AG09309 (cell line): ENCODE measurements at places on chromosomes 12 and 14.
A peak's percentile ranks its signal among the peaks of the same experiment; 100 is the strongest.

GRCh38 chr12:28114488-28114887 lies 75.8 kb upstream of the CCDC91 start:
- no peak for DNase-seq

DNA sequence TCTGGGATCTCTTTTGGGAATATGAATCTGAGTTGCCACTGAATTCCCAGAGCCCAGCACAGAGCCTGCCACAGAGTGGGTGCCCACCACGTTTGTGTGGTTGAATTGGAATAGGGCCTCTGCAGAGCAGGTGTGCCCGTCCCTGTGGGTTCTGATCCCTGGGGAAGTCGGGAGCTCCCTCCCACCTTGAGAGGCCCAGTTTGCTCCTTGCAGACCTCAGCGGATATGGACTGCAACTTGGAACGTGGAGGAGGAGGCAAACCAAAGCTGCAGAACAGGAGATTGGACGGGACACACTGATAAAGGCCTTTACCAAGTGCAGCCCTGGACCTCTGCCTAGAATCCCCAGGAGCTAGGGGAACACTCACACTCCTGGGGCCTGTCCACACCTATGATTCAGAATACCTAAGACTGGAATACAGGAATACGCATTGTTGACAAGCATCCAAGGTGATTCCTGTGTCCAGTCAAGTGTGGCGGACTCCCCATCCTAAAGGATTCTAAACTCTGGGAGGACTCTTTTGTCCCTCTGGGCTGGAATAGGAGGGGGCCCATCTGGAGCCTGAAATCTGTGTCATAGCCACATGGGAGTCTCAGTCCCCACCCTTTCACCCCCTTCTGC lies 2.4 kb downstream of the KRT76 start:
- DNase-seq = no peak

- no peak for DNase-seq
Measured at GRCh38 chr14:105472486-105472991, 2.1 kb upstream of the CRIP2 start.

DNA sequence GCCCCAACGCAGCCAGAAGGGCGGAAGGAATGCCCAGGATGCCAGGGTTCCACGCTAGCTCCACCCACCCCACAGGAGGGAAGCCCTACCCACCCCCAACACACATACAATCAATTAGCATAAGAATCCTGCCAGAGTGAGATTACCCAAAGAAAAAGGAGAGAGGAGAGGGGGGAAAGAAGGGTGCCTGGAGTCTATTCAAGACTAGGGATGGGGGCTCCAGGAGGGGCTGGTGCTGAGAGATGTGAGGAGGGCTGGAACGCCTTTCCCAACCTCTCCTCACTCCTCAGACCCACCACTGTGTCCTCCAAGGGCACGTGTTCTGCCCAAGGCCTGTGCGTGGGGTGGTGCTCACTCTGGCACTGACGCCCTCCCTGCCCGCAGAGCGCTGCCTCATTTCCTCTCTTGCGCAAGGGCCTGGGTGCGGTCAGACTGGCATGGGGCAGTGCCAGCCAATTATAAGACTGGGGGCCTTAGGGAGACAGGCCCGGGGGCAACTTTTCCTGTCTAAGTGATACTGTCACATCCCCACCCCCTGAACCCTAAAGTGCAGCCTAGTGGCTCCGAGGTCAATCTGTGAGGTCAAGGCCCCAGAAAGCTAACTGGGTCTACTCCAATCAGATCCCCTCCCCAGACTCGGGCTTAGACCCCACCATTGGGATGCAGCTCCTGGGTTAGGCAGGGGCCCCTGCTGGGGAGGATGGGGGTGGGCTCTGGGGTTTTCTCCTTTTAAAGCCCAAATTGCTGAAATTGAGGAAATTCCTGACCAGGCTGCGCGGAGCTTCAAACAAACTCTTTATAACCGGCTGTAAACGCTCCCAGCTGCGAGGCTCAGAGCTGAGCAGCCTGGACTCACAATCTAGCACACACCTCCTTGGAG lies 10.2 kb upstream of the ITGB7 start:
- no peak for DNase-seq

- no peak for DNase-seq
Measured at GRCh38 chr12:66776974-66777373, 98.1 kb upstream of the GRIP1 start.

DNA sequence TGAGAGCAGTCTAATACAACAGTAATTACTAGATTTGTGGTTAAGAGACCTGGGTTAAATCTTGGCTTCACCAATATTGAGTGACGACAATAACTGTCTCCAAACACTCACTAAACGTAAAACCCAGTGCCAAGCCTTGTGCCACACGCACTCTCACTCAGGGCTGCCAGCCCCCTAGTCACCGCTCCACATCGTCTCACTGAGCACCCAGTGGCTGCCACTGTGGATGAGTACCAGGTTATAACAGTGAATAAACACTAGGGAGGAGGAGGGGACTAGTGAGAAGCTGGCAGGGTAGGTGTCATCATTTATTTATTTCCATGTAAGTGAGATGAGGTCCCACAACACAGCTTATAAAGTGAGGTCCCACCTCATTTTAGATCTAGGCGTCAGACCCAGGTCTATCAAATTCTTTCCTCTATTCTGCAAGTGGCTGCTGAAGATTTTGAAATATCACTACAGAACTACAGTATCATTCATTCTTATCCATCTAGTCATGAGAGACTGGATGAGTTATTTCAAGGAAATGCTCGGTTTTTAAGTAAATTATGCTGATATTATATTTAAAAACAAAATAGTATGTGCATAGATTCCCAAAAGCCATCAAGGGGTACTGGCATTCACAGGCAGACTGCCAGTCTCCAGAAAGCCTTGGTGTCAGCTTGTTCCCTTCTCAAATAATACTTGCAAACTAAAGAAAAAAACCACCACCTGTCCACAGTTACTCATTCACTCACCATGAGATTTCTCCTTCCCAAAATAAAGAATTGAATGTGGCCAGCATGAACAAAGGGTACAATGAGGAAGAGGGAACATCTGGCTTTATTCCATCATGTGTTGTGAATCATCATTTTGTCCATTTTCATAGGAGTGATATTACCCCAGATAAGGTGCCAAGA lies 84.0 kb downstream of the PTPN21 start:
- DNase-seq = no peak

- DNase-seq = no peak
Measured at GRCh38 chr12:106766393-106766826, 8.1 kb upstream of the RIC8B start.

- no peak for DNase-seq
Measured at GRCh38 chr14:103619057-103619456, 10.0 kb upstream of the KLC1 start.

GRCh38 chr12:93702707-93703315 lies 25.6 kb downstream of the CRADD start:
- DNase-seq = no peak

- DNase-seq = peak; percentile 56
Measured at GRCh38 chr14:77580964-77581505, 35.4 kb downstream of the SPTLC2 start.

GRCh38 chr14:99321236-99321925 lies 49.4 kb upstream of the BCL11B start:
- no peak for DNase-seq

GRCh38 chr14:26023967-26024366 lies 573.9 kb downstream of the NOVA1 start:
- DNase-seq = no peak

DNA sequence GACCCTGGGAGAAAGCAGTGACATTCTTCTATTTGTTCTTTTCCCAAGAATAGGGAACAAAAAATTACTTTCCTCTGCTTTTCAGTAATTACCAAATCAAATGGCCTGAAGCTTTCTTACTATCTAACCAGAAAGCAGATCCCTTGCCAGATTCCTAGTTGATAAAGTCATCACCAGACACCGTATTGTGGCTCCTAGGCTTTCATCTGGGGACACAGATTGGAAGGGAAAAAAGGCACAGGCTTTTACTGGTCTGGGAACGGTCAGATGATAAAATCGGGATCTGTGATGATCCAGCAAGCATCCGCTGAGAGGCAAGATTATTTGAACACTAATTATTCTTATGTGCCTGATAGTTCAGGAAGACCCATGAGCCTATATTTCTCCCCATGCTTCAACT lies 79.1 kb upstream of the BCL2L14 start:
- no peak for DNase-seq

GRCh38 chr12:20731274-20731673 lies 36.1 kb downstream of the SLCO1C1 start:
- DNase-seq = no peak

- no peak for DNase-seq
Measured at GRCh38 chr14:19823765-19824164, 20.2 kb downstream of the OR4N2 start.

- no peak for DNase-seq
Measured at GRCh38 chr12:104852102-104852501, 106.0 kb downstream of the SLC41A2 start.

GRCh38 chr12:122182887-122183587 lies at the start of gene LRRC43:
Gene LRRC43, plus strand, starts transcription at chr12:122183123. Its CDS starts 22 bp downstream, at chr12:122183145.
- no peak for DNase-seq

DNA sequence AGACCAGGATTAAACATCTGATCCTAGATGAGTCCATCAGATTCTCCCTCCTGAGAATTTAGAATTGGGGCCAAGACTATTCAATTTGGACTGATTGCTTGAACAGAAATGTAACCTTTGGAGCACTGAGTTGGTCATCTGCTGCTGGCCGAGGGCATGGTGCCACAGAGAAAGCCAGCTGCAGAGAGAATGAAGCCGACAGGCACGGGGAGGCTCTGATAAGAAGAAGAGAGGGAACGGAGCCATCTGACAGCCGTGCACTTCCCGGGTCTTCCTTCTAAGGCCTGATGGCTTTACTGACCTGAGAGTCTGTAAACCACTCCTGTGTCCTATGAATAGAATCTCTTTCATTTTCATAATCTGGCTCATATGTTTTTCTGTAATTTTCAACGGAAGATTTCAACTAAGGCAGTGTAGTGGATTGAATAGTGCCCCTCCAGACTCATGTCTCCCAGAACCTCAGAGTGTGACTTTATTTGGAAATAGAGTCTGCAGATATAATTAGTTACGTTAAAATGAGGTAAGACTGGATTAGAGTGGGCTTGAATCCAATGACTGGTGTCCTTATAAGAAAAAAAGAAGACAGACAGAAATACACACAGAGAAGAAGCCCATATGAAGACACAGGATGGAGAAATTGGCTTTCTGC lies 39.1 kb upstream of the FRS2 start:
- no peak for DNase-seq

DNA sequence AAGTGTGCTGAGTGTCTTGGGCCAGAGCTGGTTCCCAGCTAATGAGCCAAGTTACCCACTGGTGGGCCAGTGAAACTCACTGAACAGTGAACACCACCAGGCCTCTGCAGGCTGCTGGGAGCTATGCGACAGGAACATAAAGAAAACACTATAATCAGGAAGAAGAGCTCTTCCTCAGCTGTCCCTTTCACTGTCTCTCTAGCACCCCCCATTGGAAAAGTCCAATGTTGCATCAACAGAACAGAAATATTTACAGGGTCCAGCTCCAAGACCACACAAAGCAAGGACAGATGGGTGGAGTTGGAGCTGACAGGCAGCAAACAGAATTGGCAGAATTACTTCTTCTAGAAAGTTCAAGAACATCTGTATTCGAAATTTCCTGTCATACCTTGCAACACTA lies 903.6 kb upstream of the TMEM132C start:
- no peak for DNase-seq
